ENCODE measurements at places on chromosomes 5 and 9.
A peak's percentile ranks its signal among the peaks of the same experiment; 100 is the strongest.

DNA sequence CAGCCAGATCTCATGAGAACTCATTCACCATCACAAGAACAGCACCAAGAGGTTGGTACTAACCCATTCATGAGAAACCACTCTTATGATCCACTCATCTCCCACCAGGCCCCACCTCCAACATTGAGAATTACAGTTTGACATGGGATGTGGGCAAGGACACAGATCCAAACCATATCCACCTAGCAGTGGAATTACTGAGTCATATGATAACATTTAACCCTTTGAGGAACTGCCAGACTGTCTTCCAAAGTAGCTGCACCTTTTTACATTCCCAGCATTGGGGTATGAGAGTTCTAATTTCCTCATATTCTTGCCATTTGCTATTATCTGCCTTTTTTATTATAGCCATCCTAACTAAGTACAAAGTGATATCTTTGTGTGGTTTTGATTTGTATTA is 51.9 kb downstream of the CTNNA1 start:
- DNase-seq, result no peak

GRCh38 chr5:122702524-122702875 is 72.4 kb upstream of the SNX2 start:
- no peak for DNase-seq

DNA sequence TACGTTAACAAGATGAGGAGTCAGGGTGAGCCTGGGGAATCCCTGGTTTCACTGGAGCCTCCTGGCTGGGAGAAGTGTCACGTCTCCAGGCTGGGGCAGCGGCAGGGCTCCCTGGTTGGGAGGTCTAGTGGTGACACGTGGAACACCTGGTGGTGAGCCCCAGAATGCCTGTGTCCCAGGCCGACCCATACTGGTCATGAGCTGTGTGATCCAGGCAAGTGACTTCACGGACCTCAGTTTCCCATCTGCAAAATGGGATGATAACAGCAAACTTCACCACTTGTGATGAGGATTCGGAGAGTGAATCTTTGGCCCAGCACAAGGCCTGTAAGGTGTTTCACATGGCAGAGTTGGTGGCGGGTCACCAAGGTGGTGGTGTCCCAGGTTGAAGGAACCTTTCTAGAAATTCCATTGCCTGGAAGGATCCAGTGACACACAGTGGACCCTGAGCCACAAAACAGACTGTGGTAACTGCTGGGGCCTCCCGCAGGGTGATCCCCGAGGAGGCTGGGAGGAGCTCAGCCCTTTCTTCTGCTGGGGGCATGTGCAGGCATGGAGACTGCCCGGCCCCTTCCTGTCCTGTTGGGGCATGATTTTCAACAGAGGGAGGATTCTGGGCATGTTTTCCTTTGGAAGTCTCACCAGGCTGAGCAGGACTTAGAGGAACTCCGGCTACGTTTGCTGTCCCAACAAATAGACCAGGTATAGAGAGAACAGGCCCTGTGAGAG is 153.9 kb upstream of the IER5L start:
- no peak for DNase-seq

DNA sequence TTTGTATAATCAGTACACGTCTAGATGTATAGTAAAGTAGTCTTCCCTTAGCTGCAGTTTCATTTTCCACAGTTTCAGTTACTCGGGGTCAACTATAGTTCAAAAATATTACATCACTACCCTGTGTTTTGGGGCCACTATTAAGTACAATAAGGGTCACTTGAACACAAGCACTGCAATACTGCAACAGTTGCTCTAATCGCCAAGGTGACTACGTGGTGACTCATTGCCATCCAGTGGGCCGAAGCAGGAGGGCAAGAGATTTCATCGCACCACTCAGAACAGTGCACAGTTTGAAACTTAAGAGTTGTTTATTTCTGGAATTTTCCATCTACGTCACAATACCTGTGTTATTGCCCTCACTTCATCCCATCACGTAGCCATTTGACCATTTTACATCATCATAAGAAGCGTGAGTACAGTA is at the start of gene ARL14EPL:
Gene ARL14EPL (plus strand): TSS at position 379 of the 424 bp plus-strand sequence. CDS start 18,994 bp downstream, outside the sequence.
- peak; percentile 2 for DNase-seq

DNA sequence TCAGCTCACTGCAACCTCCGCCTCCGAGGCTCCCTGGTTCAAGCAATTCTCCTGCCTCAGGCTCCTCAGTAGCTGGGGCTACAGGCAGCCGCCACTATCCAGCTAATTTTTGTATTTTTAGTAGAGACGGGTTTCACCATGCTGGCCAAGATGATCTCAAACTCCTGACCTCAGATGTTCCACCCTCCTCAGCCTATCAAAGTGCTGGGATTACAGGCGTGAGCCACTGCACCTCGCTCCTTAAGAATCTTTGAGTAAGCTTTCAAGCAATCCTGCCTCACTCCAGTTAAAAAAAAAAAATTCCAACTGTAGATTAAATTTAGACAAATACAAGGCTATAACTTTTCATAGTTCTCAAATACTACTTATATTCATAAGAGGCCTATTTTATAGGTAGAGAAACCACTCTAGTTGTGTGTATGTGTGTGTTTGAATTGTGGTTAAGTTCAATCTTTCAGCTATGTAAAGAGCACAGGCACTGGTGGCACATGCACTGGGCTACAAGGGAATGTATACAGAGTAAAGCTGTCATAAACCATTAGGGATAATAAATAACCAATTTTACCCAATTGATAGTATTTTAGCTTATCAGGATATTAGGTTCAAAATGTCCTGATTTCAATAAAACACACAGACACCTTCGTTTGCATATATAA is 50.6 kb upstream of the RAPGEF6 start:
- DNase-seq, result no peak

- no peak for DNase-seq
Measured at GRCh38 chr9:70933321-70933720, 188.1 kb downstream of the TRPM3 start.
